ENCODE measurements at places on chromosomes 7 and 10. TPM values are rescaled to one million over a fixed set of nuclear protein-coding genes. Genes with fewer than 3 reads are reported as not detected.

The MINDY4 gene
- total RNA-seq = 4.7 TPM

The GLI3 gene
- total RNA-seq = 24.9 TPM

The SCART1 gene
- 0.36 TPM for total RNA-seq

GRCh38 chr7:88269586-88269985 is 37.1 kb downstream of the STEAP4 start:
- no peak for DNase-seq

The CCL24 gene
- not detected for total RNA-seq

- no peak for DNase-seq
These were observed 383.9 kb downstream of the SORCS1 start for GRCh38 chr10:106780632-106781031.

The ESYT2 gene
- 31.8 TPM for total RNA-seq

GRCh38 chr10:77622889-77623291 is 14.7 kb downstream of the KCNMA1 start:
- no peak for DNase-seq

GRCh38 chr10:132033632-132034031 is 32.1 kb upstream of the JAKMIP3 start:
- no peak for DNase-seq

DNA sequence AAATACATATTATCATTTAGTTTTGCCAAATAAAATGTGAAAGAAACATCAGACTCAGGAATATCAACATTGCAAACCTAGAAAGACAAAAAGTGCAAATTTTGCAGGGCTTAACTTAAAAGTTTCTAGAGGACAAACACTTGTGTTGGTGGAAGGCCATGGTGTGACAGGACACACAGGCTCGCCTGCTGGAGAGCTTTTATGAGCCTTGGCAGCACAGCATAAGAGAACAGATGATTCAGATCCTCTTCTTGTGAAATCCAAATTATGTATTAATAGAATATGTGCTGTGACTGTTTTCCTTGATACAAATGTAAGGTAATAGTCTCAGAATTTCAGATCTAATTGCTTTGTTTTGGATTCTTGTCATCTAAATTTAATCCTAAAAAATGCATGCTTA is 72.9 kb upstream of the ABCB5 start:
- DNase-seq = no peak

- no peak for DNase-seq
These were observed 57.7 kb downstream of the PRTFDC1 start for GRCh38 chr10:24894728-24895127.

The UBE3C gene
- total RNA-seq = 54.2 TPM

DNA sequence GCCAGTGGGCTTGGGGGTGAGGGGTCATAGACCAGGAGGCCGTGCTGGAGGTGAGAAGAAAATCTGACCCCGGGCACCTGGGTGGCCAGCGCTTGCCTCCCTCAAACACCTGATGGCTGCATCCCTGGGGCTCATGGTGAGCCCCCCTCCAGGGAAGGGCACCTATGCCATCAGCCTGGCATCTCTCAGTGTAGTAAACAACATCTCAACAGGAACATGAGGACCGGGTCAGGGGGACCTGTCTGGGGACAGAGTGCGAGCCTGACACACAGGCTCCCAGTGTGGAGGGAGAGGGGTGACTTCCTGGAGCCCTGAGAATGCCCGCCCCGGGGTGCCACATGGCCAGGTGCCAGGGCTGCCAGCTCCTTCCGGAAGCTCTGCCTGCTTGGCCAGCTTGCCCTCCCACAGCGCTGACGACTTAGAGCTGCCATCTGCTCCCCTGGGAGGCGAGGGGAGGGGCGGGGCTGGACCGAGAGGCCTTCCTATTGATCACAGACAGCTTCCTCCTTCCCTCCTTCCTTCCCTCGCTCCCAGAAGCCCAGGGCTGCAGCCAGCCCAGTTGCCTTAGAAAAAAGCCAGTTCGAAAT is 12.3 kb downstream of the STX1A start:
- no peak for DNase-seq

The POLD2 gene
- 39.9 TPM for total RNA-seq

- peak; percentile 74 for DNase-seq
These were observed at the start of the genes DCLRE1A and NHLRC2 for GRCh38 chr10:113854013-113854760. TSS of gene DCLRE1A (minus strand) at chr10:113854082. CDS start at chr10:113853182, 900 bp downstream. TSS of gene NHLRC2 (plus strand) at chr10:113854661. CDS start at chr10:113854873, 212 bp downstream.

The NPFFR1 gene
- total RNA-seq = not detected

DNA sequence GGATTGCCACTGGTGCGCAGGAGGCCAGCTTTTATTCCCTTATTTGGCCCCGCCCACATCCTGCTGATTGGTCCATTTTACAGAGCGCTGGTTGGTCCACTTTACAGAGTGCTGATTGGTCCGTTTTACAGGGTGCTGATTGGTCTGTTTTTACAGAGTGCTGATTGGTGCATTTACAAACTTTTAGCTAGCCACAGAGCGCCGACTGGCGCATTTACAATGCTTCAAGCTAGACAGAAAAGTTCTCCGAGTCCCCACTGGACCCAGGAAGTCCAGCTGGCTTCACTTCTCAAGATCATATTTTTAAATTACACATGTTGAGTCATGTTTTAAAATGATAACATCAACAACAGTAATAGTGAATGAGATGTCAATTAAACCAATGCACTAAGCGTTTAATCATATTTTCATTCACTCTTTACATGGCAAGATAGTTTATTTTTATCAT is 128.3 kb downstream of the CUBN start:
- DNase-seq = no peak

DNA sequence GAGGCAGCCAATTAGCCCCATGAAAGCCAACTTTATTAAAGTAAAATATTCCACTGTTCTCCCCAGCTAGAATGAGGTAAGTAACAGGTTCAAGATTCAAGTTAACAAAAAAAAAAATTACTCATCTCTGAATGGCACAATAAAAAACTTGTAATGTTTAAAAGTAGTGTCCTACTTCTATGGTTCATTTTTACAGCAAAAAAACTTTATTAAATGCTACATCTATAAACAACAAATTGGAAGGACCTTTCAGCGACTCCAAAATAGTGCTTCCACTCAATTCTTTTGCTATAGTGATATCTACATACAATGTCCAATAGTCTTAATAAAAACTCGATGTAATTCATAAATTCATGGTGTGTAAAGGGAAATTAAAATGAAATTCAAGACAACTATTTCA is 59.2 kb downstream of the EZH2 start:
- DNase-seq = no peak
